ENCODE measurements at places on chromosomes 11 and 22. TPM values are rescaled to one million over a fixed set of nuclear protein-coding genes. Genes with fewer than 3 reads are reported as not detected.

DNA sequence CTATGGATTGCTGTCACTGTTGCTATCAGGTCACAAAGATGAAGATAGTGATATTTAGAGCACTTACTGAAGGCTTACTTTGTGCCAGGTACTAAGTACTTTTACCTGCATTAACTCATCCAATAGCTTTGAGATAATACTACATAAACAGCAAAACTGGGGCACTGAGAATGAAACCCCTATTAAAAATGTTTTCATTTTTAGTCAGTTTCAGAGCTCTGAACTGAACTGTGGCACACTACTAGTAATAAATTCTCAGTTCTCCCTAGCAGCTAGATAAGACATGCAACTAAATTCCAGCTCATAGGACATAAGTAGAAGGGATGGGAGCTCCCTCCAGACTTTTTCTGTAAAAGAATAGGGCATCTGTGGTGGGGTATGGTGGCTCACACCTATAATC, 24.0 kb downstream of the ARFGAP3 start:
- no peak for DNase-seq

- DNase-seq, result no peak
Measured at GRCh38 chr11:124896821-124897391, 759 bp downstream of the ROBO4 start.

DNA sequence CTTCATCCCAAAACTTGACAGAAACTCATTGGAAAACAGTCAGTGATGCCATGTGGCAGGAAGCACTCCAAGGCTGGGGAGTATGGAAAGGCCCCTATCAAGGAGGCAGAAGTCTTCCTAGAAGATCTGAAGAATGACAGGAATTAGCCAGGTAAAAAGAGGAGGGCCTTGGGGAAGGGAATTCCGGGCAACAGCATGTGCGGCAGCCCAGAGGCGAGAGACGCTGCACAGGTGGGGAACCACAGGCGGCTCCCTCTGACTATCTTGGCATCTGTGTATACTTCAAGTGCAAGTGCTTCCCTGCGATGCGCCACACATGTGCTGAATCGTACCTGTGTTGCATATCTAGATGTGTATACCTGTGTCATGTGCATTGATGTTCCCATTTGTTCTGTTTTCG, 12.7 kb downstream of the PDE2A start:
- no peak for DNase-seq

- no peak for DNase-seq
Measured at GRCh38 chr22:37026325-37026724, 6.8 kb downstream of the MPST start.

Gene C11orf87
- polyA plus RNA-seq, result 0.14 TPM

Gene KRTAP5-7
- polyA plus RNA-seq, result not detected

Gene SHANK2
- 0.72 TPM for polyA plus RNA-seq

Gene NOX4
- 5.1 TPM for polyA plus RNA-seq

Gene TPBGL
- not detected for polyA plus RNA-seq
